ENCODE measurements at places on chromosomes 6 and 20. TPM values are rescaled to one million over a fixed set of nuclear protein-coding genes. Genes with fewer than 3 reads are reported as not detected.

Gene DNAH8
- 2.1 TPM for polyA plus RNA-seq

Gene EYA4
- 23.4 TPM for polyA plus RNA-seq

Gene GJA10
- not detected for polyA plus RNA-seq

Gene DNMT3B
- 3.7 TPM for polyA plus RNA-seq

Gene TBX18
- 16.8 TPM for polyA plus RNA-seq

Data from forelimb muscle (tissue), 1 donor.